Caco-2 (cell line): ENCODE measurements at places on chromosomes 6 and 20. TPM values are rescaled to one million over a fixed set of nuclear protein-coding genes. Genes with fewer than 3 reads are reported as not detected.

DNA sequence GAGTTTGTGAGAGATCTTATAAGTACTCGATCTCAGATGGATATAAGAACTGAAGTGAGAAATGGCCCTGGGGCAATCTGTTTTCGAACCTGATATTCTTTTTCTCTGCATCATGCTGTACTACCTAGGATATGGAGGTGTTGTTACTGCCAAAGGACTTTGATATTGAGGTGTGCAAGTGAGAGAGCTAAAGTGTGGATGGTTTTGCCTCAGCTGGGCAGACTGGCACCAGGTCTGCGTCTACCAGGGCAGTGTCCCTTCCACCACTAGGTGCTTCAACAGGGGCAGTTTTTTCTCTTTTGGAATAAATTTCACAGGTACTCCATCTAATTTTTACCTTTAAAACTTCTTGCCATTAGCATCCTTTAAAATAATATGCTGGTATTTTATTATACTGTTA lies 35.0 kb downstream of the ADGRG6 start:
- peaks cover 9% of the 10 kb centered on the region; the same call in 1 of the 2 replicates for H3K4me1 ChIP-seq
- no peaks in the 10 kb centered on the region for H3K27me3 ChIP-seq
- no peak overlapping the region for H3K27ac ChIP-seq
- DNase-seq = no peak
- no peak overlapping the region for H3K4me3 ChIP-seq
- no peaks in the 10 kb centered on the region for H3K36me3 ChIP-seq

MACROD2 gene
- total RNA-seq = 6.4 and 7.6 TPM in 2 replicates

DNA sequence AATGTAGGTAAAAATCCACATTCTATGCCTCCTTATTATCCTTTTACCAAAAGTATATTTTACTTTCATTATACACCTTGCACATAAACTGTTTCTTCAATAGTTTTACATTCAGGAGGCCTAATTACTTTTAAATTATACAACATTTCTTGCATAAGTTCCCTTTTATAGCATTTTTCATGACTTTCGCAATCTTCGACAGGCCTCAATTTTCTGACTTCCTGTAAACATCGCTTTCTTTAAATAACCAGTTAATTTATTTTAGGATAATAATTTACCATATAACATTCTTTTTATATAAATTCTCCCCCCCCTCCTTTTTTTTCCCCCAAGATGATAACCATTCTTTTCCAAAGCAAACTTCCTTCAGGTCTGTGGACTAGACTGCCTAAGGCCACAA lies 9.2 kb downstream of the SLC35A1 start:
- no peak overlapping the region for H3K4me3 ChIP-seq
- H3K36me3 ChIP-seq = no peaks in the 10 kb centered on the region; the same call in 1 of the 2 replicates
- no peak for DNase-seq
- H3K27ac ChIP-seq = no peak overlapping the region
- H3K4me1 ChIP-seq = 0 out of 2 replicates have a peak, but pooled peaks cover 8% of the 10 kb centered on the region

HLA-DPA1 gene
- not detected in 2 replicates for total RNA-seq

DNA sequence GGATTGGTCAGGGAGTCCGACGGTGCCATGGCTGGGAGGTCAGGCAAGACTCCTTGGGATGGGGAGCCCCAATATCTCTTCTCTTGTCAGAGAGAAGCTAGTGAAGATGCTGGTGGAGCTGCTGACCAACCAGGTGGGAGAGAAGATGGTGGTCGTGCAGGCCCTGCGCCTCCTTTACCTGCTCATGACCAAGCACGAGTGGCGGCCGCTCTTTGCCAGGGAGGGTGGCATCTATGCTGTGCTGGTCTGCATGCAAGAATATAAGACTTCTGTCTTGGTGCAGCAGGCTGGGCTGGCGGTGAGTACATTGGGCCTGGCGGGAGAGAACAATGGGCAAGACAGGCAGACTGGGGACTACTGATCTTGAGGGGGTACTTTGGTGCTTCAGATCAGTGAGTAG lies 10.9 kb downstream of the CUL9 start:
- peak overlapping the region; percentile 25 for H3K27ac ChIP-seq
- no peak overlapping the region for H3K4me3 ChIP-seq
- no peaks in the 10 kb centered on the region for H3K27me3 ChIP-seq
- H3K4me1 ChIP-seq = no peaks in the 10 kb centered on the region
- no peak for DNase-seq

GRCh38 chr6:8276148-8276547 lies 159.2 kb downstream of the SLC35B3 start:
- no peak overlapping the region for H3K27ac ChIP-seq
- no peaks in the 10 kb centered on the region for H3K27me3 ChIP-seq
- no peak for DNase-seq
- H3K4me3 ChIP-seq = no peak overlapping the region
- H3K4me1 ChIP-seq = no peaks in the 10 kb centered on the region

TP53INP2 gene
- 26.2 and 29.7 TPM in 2 replicates for total RNA-seq
